ENCODE measurements at places on chromosomes 2 and 18.

DNA sequence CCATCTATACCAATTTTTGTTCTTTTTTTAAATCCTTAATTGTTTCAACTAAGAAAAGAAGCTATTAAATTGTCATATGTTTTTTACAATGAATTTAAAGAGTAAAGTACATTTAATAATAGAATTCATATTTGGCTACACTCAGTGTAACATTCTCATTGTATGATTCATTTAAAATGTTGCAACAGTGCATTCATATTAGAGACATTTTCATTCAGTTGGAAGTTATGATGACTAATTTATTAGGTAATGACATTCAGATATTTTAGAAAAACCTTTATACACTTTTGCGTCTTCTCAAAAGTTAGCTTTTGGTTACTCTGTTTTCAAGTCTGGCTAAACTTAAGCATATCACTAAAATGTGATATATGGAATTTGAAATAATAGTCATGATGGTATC lies 887.5 kb upstream of the NRXN1 start:
- peak; percentile 77 for DNase-seq

DNA sequence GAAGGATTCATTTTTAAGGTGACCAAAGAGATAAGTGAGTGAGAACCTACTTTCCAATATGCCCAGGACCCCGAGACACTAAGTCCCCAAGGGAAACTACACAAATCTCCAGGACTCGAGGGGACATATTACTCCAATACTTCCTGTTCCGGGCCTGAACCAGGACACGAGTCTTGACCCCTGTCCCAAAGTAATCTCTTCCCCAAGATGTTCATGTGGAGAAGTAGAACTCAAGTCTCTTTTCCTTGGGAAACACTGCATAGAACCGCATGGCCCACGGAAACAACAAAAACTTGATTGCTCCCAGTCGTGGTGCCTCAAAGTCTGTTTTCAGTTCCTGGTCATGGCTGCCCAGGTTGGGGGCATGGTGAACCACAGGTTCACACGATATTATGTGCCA lies 87.2 kb upstream of the ZEB2 start:
- DNase-seq, result no peak

GRCh38 chr2:221704442-221704841 lies 132.3 kb upstream of the EPHA4 start:
- DNase-seq, result no peak

- no peak for DNase-seq
Measured at GRCh38 chr2:102137138-102137537, 5.4 kb upstream of the IL1R1 start.

GRCh38 chr2:122515731-122516290 lies 760.4 kb downstream of the TSN start:
- DNase-seq, result no peak

- no peak for DNase-seq
Measured at GRCh38 chr18:49344096-49344495, 116.3 kb downstream of the DYM start.

- no peak for DNase-seq
Measured at GRCh38 chr2:70679259-70679658, 88.7 kb downstream of the ADD2 start.

DNA sequence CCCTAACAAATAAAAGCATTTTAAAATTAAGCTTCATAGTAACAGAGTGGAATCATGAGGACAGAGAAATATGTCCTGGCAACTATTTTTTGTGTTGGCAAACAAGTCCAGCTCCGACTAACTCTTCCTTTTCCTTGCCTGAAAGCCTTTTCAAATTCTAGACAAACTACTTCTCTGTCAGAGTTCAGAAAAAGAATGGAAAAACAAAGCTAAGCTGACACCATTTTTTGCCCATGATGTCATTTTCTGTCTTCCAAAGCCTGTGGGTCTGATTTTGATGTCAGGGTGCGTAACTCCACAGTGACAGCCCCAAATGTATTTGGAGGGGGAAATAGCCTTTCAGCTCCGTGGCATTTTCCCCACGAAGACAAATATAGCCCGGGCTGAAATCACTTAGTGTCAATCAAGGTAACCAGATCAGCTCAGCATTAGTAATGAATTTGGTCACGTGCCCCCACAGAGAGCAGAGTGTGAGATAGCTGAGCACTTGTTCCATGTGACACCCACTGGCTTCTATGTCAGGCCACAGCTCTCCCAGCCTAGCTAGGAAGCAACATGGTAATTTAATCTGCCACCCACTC lies 233.0 kb upstream of the SIX2 start:
- DNase-seq, result no peak
